Fibroblast of the aortic adventitia (primary cell): ENCODE measurements at places on chromosomes 6 and 20.
A peak's percentile ranks its signal among the peaks of the same experiment; 100 is the strongest.

- no peak for DNase-seq
Measured at GRCh38 chr6:149501768-149502167, 17.0 kb upstream of the ZC3H12D start.

GRCh38 chr6:167779993-167780655, 46.6 kb upstream of the AFDN start:
- DNase-seq = no peak

DNA sequence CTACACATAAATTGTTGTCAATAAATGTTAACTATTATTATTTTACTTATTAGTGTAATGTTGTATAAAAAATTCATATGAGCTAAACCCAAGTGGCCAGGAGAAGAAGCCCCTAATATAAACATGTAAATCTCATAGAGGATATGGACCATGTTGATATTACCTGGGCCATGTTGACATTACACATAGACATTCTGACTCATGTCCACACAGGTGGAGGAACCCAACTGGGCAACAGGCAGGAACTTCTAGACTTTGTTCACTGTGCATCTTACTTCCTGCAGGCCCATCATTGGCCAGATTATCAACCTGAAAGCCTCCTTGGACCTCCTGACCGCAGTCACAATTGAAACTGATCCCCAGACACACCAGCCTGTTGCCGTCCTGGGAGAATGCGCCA, 7.2 kb downstream of the BPIFA2 start:
- DNase-seq = no peak

GRCh38 chr6:168683621-168684020, 242.6 kb downstream of the SMOC2 start:
- no peak for DNase-seq

GRCh38 chr6:45728674-45729073, 287.0 kb downstream of the CLIC5 start:
- peak; percentile 34 for DNase-seq

DNA sequence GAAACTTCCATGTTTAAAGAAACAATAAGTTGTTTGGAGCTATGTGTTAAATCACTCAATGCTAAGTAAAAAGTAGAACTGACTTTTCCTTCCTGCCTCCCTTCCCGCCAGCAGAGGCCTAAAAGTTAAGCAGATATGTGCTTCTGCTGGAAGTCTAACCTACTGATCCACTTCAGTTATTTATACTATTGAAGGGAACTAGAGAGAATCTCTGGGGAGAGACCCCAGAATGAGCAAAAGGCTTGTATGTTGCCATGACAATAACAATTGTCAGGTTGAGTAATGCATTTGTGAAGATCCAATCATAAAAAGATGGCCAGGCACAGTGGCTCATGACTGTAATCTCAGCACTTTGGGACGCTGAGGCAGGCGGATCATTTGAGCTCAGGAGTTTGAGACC, 24.7 kb downstream of the MGME1 start:
- no peak for DNase-seq
